ENCODE measurements at places on chromosomes 11 and 22. TPM values are rescaled to one million over a fixed set of nuclear protein-coding genes. Genes with fewer than 3 reads are reported as not detected.

The GLB1L2 gene
- 14.9 TPM for polyA plus RNA-seq

The DCHS1 gene
- under 0.01 TPM for polyA plus RNA-seq

The PNPLA5 gene
- not detected for polyA plus RNA-seq

The OR52E8 gene
- not detected for polyA plus RNA-seq

All from K562 (cell line).